SK-MEL-5 (cell line): ENCODE measurements at places on chromosomes 11 and 22. TPM values are rescaled to one million over a fixed set of nuclear protein-coding genes. Genes with fewer than 3 reads are reported as not detected.

DNA sequence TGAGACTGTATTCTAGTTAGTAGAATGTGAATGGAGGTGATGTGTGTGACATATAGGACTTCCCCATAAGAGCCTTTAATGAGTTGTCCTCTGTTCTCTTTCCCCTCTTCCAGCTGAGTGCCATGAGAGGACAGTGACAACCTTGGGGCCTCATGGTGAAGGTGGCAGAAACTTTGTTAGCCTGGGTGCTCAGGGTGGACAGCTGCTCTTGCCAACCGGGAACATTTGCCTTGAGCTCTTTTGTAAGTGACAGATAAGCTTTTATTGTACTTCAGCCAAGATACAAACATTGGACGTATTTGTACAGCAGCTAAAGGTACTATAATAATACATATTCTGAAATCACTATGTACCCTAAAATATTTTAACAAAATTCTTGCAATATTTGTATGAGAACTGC is 33.0 kb upstream of the PLET1 start:
- DNase-seq, result no peak

The POLR2L gene
- 397 and 411 TPM in 2 replicates for total RNA-seq

The CST6 gene
- not detected in 2 replicates for total RNA-seq

GRCh38 chr22:41364955-41365354 is 16.8 kb upstream of the TEF start:
- no peak for DNase-seq

GRCh38 chr11:95372097-95372656 is 141.2 kb upstream of the SESN3 start:
- no peak for DNase-seq

The TPBGL gene
- 1.4 and 2.7 TPM in 2 replicates for total RNA-seq

The NXPE4 gene
- total RNA-seq, result not detected in 2 replicates

- peak; percentile 70 for DNase-seq
Observed at GRCh38 chr11:114317787-114318137, 21.6 kb downstream of the NNMT start.

DNA sequence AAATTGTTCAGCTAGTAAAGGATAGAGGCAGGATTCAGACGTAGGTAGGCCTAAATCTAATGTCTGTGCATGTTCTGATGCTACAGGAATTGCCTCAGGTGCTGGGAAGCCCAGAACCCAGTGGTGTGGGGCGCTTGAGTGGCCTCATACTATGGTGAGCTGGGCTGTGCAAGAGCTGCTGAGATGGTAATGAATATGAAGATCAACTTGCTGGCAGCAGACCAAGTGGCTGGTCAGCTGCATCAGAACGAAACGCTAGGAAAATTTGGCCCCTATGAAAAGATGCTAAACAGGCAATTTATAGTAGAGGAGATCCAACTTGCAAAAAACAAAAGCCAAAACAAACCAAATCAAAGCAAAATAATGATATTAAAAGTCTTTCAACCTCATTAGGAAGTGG is 102.7 kb downstream of the INSC start:
- no peak for DNase-seq

The MFRP gene
- total RNA-seq, result not detected in 2 replicates

DNA sequence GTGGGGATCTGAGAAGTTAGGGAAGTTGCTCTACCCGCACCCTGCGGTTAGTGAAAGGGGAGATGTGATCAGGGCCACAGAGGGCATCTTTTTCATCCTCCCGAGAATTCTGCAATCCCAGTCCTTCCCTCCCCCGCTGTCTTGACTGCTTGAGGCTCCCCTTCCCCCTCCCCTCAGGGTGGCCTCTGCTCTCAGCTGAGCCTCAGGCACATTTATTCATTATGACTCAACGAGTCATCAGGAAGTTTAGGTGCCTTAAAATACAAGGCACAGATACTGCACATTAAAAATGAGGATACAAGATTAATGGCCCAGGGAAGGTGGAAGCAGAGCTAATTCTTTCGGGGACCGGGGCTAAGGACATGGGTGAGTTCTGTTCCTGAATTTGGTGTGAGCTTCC is 104.0 kb downstream of the CACNA1I start:
- DNase-seq, result no peak

- DNase-seq, result no peak
Observed at GRCh38 chr11:59088162-59088561, 2.1 kb downstream of the GLYATL1B start.

The KCNK4 gene
- not detected in 2 replicates for total RNA-seq

DNA sequence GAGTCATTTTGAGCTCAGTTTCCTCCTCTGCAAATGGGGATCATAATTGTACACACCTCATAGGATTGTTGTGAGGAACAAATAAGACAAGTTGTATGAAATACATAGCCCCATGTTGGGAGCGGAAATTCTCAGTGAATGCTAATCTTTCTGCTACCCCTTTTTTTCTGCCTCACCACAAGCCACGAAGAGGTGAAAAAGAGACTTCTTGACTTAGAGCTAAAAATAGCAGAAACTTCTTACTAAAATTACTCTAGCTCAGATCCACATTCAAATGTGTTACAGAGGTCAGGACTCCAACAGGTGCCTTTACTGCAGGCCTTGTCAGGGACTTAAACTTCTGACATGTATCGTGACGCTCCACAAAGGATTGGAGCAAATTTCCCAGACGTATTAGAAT is 128.5 kb downstream of the MIAT start:
- no peak for DNase-seq

The CFL1 gene
- 941 and 972 TPM in 2 replicates for total RNA-seq

The IL17REL gene
- total RNA-seq, result not detected in 2 replicates
